Neural progenitor cell (in vitro differentiated cells): ENCODE measurements at places on chromosomes 2 and 18. TPM values are rescaled to one million over a fixed set of nuclear protein-coding genes. Genes with fewer than 3 reads are reported as not detected.

DNA sequence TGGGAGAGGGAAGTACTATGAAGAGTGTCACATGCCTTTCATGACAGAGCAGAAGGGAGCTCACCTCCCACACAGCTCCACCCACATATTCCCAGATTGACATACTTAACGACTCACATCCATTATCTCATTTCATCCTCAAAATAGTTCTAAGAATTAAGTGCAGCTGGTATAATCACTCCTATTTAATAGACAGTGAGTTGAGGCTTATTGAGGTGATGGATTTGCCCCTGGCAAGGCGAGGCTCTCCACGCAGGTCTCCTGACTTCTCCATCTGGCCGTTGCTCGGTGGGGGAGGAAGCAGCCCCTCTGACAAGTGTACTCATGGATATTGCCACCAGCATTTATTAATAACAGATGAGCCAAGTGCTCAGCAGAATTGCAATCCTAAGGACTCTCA, 81.4 kb downstream of the TGOLN2 start:
- H3K36me3 ChIP-seq, result no peaks in the 10 kb centered on the region
- no peaks in the 10 kb centered on the region for H3K27me3 ChIP-seq
- H3K4me1 ChIP-seq, result peaks cover 58% of the 10 kb centered on the region
- no peak for DNase-seq

DNA sequence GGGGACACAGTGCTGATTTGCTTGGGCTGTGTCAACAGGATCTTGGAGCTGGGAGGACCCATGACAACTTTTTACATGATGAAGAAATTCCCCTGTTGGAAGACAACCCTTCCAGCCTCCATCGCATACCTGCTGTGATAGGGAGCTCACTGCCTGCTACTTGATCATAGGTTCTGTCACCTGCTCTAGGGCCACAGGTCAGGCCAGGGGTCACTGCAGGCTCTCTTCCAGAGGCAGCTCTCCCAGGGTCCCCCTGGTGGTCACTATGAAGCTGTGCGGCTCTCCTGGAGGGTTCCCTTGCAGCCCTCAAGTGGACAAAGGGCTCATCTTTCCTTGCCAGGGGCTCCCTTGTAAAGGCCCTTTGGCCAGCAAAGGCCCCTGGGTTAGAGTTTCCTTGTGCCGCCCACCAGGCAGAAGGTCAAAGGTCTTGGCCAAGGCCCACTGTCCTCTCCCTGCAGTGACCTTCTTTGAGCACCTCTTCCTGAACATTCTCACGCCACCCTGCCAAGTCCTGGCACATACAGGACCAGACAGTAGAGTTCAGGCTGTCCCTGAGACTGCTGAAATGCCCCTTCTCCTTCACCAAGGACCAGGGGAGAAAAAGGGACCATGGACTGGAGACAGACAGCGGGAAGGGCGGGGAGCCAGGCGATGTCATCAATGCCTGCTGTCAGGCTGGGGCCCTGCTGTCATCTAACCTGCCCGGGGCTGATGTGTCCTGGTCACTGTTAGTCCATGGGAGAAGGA, 345.1 kb downstream of the DYSF start:
- no peak overlapping the region for H3K4me3 ChIP-seq
- no peak overlapping the region for H3K27ac ChIP-seq
- no peaks in the 10 kb centered on the region for H3K36me3 ChIP-seq
- peaks cover 11% of the 10 kb centered on the region for H3K4me1 ChIP-seq
- peak; percentile 89 for DNase-seq
- no peaks in the 10 kb centered on the region for H3K27me3 ChIP-seq

Gene DLX2
- total RNA-seq, result 0.19 TPM in 1 of 2 replicates, not detected in the other

DNA sequence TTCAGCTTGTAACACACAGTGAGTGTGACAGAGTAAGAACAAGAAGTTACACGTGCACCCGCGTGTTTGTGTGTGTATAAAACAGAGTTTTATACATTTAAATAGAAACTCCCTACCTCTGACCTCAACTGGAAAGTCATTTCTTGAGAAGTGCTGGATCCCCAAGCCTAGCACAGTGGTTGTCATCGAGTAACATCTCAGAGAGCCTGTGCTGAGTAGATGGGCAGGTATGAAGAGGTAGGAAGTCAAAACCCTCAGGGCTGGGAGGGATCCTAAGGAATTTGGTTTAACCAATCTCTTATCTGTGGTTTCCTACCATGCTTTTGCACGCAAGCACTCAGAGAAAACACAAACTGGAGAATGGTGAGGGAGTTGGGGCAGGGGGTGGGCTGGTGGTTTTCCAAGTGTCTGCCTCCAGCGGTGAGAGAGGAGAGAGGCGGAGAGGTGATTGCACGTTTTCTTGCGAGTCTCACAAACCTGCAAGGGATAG, 9.2 kb downstream of the ACOXL start:
- no peak overlapping the region for H3K27ac ChIP-seq
- peak; percentile 23 for DNase-seq
- H3K27me3 ChIP-seq, result no peaks in the 10 kb centered on the region
- no peak overlapping the region for H3K4me3 ChIP-seq
- H3K4me1 ChIP-seq, result no peaks in the 10 kb centered on the region

Gene RIT2
- total RNA-seq, result not detected in 2 replicates

- no peaks in the 10 kb centered on the region for H3K4me1 ChIP-seq
- DNase-seq, result no peak
- H3K36me3 ChIP-seq, result peaks cover 5% of the 10 kb centered on the region
- no peak overlapping the region for H3K27ac ChIP-seq
Measured at GRCh38 chr18:28193177-28193778, 16.3 kb upstream of the CDH2 start.

DNA sequence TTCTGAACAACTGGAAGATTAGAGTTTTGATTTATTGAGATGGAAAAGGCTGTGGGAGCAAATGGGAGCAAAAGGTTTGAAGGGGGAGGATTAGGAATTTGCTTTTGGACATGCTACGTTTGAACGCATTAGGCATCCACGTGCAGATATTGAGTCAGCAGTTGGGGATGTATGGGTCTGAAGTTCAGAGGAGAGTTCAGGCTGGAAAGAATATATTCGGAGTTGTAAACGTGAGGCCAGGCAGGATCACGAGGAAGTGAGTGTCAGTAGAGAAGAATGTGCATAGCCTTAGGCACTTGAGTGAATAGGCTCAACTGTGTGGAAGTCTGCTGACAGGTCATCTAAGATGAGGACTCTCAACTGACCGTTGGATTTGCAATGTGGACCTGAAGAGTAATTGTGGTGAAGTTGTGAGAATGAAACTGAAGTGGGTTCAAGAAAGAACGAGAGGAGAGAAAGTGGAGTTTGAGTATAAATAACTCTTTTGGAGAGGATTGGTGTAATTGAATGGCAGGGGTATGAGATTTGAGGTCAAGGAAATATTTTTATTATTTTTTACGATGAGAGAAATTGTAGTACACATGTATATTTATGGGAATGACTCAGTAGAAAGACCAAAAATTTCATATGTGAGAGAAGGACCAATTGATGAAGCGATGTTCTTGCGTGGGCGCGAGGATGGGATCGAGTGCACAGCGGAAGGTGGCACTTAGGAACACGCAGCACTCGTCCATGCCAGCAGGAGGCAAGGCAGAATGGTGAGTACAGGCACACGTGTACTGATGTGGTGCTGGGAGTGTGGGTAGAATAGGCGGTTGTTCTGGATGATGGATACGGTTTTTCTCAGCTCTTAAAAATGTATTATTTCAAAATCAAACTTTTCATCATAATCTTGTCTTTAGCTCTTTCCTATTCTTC, 40.5 kb upstream of the POLE4 start:
- peaks cover 10% of the 10 kb centered on the region for H3K27me3 ChIP-seq
- no peaks in the 10 kb centered on the region for H3K36me3 ChIP-seq
- no peaks in the 10 kb centered on the region for H3K4me1 ChIP-seq
- no peak for DNase-seq
- H3K27ac ChIP-seq, result no peak overlapping the region
- no peak overlapping the region for H3K4me3 ChIP-seq

DNA sequence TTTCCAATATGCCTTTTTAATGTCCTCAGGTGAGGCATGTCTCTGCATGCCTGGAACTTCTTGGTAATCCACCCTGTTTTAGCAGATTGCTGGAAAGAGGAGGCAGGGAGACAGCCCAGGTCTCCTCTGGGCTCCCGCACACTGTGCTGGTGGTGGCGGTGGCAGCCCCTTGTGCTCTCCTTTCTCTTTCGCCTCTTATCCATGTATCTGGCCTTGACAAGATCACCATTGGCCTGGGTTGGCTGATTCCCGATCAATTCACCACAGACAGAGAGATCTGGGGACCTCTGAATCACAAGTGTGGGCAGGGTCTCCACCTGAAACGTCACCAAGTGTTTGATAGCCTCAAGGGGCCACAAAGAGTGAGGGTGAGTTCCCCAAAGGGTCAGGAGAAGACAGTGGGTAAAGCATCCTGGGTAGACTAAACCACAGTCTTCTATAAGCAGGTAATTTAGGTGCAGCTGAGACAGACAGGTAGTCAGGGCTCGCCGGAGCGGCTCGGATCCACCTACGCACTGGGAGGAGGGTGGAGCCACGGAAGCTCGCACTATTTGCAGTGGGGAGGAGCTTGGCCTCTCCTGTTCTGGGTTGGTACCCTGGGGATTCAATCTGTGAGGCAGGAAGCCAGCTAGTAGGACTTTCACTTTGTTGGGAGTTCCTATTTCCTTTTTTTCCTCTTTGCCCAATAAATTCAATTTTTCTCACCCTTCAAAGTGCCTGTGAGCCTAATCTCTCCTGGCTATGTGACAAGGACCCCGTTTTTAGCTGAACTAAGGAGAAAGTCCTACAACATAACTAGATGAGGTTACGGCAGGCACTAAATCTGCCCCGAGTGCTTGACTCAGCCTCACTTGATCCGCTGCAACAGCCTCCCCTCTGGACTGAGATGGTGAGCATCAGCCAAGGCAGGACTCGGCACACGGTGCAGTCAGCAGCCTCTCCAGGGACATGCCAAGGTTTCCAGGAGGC, 57.6 kb downstream of the SLC4A3 start:
- DNase-seq, result peak; percentile 42
- no peaks in the 10 kb centered on the region for H3K36me3 ChIP-seq
- H3K4me3 ChIP-seq, result no peak overlapping the region
- H3K27ac ChIP-seq, result peak overlapping the region; percentile 88
- no peaks in the 10 kb centered on the region for H3K27me3 ChIP-seq
- H3K4me1 ChIP-seq, result peaks cover 26% of the 10 kb centered on the region
